ENCODE measurements at places on chromosomes 5 and 9.

- no peak for DNase-seq
Observed at GRCh38 chr5:62909326-62909725, 330.7 kb downstream of the LRRC70 start.

DNA sequence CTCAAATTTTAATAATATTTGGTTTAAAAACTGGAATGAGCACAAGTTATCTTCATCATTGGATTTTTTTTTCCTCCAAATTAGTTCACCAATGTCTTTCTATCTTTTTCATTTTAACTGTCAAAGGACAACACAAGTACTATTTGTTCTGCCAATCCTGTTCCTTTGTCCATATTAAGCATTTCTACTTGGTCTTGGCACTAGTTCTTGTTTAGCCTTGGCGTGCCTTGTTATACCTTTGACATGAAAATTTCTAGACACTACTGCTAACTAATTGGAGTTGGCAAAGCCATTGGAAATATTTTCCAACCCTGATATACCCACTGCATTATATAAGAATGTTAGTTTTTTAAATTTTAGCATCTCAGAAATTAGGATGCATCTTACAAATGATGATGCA, 3.8 kb downstream of the SPINK6 start:
- no peak for DNase-seq

- peak; percentile 62 for DNase-seq
Observed at GRCh38 chr5:88092358-88092757, 176.3 kb downstream of the TMEM161B start.

GRCh38 chr5:152422081-152422480, 17.0 kb upstream of the NMUR2 start:
- no peak for DNase-seq

GRCh38 chr5:108727651-108728565, 19.8 kb upstream of the FER start:
- peak; percentile 93 for DNase-seq

DNA sequence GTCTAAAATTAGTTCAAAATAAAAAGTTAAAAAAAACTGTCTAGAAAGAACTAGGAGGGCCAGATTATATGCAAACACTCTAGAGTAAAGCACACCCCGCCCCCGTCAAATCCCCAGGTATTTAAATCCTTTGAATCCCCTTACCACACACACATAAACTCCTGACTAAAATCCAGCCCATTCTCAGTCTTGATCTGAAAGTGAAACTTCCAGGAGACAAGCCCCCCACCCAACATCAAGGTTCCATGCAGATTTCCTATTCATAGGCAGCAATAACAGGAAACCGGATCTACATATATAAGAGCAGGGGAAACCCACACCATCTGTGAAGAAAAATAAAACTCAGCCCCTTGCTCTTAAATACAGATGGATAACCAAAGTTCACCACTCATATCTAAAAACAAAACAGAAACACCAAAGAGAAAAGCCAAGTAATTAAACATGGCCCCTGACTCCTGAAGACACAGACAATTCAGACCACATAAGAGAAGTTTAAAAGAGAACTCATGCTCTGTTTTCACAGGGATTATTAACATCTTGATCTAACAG, 42.3 kb downstream of the MARCHF3 start:
- no peak for DNase-seq

- no peak for DNase-seq
Observed at GRCh38 chr5:153480401-153480800, 10.1 kb upstream of the GRIA1 start.

GRCh38 chr5:60365001-60365400, 335.0 kb downstream of the DEPDC1B start:
- DNase-seq, result no peak

DNA sequence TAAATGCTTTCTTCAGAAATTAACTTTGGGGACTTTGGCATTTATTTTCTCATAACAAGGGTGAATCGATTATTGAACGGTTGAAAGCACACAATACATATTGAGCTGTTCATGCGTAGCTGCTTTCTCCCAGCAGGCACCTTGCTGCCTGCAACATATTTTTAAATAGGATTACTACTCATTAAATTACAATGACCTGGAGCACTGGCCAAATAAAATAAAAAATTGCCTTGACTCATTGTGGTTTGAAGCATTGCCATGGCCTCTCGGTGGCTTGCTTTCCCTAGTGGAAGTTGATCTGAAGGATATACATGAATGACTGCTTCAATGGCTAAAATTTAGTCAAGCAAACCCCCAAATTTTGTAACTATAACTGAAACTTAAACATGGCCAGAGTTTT, 181.6 kb upstream of the NUDT12 start:
- peak; percentile 71 for DNase-seq

DNA sequence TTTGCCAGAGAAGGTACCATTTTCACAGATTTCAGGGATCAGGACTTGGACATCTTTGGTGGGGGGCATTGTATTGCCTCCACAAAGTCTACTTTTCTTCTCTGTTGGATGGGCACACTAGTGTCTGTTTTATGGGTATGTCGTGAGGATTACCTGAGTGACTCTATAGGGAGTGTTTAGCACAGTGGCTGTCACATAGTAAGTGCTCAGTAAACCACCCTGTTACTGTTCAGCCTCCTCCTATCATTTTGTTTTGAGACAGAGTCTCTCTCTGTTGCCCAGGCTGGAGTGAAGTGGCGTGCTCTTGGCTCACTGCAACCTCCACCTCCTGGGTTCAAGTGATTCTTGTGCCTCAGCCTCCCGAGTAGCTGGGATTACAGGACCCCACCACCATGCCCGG, 2.4 kb upstream of the PRRC2B start:
- DNase-seq, result no peak

DNA sequence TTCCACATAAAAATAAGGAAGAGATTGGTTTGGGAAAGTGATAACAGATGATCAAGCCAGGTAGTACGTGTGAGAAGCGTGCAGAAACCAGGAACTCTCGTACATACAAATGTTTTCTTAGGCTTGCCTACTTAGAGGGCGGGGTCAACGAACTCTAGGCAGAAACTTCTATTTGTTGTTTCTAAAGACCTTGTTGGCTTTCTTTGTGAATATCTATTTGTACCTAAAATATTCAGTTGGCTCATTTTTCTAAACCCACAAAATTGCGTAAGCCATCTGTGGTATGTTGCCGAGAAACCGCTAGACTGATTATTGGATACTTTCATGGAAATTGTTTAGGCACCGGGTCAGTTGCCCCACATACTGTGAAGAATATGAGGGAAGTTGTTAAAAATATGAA, 458.5 kb downstream of the MAT2B start:
- no peak for DNase-seq

GRCh38 chr5:163362840-163363371, 74.5 kb upstream of the CCNG1 start:
- no peak for DNase-seq

- DNase-seq, result no peak
Observed at GRCh38 chr5:173395257-173395932, 67.2 kb upstream of the STC2 start.

DNA sequence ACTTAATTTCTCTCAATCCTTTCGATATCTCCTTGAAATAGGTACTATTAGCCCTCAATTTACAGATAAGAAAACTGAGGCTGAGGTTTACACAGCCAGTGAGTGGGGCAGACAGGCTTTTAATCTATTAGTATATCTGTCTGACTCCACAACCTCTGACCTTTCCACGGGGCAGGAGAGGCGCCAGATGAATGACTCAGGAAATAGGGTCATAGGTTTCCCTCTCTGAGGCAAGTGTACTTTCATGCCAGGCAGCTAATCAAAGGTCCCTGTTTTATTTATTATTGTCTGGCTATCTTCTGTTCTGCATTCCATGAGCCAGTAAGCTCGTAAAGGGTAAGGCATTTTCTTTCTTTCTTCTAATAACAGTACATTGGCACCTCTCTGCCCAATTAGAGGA, 79.6 kb upstream of the KLF4 start:
- DNase-seq, result no peak

DNA sequence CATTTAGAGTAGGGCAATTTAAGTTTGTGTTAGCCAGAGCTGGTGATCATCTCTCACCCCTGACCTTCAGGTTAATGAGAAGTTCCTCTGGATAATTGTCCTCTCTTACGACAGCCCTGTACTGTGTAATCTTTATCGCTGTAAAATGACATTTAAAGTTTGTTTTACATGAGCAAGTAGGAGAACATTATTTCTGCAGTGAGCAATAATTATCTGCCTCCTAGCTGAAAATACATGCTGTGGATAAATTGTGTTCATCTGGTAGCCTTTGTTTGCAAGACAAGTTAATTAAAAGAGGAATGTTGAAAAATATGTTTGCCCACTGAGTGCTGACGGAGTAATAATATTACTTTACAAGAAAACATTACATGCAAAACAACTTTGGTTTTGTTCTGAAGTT, 1083.8 kb upstream of the NUDT12 start:
- no peak for DNase-seq
